GOT3 (cell line): ENCODE measurements at places on chromosomes 5 and 9.

DNA sequence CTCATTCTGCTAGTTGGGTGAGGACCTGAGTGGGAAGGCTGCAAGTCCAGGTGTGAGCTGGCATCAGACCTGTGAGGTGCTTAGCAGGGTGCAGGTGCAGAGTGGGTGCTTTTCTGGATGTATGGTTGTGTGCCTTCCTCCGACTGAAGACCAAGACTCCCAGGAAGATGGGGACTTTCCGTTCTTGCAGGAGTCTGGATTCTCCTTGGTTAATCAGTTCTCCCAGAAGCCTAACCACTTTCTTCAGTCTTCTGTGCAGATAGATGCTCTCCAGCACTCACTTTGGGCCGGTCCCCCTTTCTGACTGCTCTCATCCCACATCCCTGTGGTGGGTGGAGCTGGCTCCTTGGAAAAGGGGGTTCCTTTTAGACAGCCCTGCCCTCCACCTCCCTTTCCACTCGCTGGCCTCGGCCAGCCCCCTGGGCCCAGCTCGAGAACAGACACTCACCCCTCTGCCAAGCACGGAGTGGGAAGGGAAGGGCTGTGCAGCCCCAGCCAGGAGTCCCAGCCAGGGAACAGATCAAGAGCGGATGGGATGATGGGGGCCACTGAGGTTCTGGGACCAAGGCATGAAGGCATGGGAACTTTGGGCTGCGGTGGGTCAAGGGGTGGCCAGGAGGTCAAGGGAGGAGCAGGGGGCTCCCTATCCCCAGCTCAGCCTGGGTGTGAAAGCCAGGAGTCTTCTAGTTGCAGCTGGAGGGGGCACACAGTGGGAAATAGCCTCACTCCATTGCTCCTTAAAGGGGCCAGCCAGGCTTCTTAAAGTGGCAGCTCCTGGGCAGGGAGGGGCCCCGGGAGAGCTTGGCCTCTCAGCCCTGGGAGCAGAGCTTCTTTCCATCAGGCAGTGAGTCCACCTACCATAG, 62.4 kb downstream of the FGF18 start:
- no peak for DNase-seq

DNA sequence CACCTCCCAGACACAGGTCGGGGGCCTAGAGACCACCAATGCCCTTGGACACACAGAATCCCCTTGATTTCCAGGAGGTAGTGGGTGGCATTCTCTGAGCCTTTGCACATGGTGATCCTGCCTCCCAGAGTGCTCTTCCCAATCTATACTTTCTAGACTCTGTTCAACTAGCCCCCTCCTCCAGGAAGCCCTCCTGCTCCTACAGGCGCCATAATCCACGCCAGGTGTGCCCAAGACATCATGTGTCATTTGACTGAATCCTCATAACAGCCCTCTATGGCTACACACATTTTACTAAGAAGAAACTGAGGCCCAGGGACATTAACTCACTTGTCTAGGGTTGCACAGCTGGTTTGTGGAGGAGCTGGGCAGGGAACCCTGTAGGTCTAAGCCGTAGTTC, 7.1 kb downstream of the BBLN start:
- no peak for DNase-seq

DNA sequence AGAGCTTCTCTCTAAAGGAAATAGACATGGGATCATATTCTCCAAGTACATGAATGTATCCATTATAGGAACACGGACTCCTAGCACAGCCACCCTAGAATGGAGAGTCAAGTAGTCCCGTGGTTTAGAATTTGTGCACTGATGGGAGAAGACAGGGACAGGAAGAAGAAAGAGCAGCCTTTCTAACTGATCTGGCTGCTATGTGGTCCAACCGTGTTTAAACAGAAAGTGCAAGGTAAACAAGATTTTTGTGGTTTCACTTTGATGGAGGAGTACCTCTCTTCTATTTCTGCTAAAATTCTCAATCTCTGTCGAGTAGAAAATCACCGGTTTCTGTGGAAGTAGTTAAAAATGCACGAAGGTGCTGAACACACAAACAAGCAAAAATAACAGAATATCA, 171.3 kb downstream of the ST8SIA4 start:
- DNase-seq, result no peak

DNA sequence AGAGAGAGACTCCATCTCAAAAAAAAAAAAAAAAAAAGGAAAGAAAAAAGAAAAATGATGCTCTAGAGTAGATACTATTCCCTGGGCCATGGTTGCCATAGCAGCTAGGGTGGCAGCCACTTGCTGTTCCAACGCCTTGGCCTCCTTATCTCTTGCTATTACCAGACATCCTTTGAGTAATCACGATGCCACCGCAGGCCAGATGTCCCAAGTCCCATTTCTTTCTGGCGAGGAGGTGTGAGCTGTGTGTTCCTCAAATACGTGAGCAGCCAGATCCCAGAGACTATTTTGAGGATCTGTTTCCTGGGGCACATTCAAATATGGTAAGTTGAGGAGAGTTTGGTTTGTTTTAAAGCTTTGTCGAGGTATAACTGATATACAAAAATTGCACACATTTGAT, 23.4 kb upstream of the GFPT2 start:
- no peak for DNase-seq

- no peak for DNase-seq
These were observed 23.3 kb downstream of the FST start for GRCh38 chr5:53503562-53504218.

DNA sequence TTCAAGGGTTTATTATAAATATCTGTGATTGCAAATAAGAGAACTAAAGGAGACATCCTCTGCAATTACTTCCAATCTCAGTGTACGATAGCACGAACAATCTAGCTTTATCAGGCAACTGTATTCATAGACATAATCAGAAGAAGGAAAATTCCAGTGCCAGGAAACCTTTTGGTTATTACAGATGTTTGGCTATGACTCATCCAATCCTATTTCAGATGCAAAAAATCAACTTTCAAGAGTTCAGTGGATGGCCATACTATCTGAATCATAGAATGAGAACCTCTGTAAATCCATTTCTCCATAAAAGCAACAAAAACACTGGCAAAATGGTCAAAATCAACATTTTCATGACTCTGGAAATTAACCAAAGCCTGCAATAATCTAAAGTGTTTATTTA, 37.9 kb downstream of the GAS1 start:
- DNase-seq, result no peak

DNA sequence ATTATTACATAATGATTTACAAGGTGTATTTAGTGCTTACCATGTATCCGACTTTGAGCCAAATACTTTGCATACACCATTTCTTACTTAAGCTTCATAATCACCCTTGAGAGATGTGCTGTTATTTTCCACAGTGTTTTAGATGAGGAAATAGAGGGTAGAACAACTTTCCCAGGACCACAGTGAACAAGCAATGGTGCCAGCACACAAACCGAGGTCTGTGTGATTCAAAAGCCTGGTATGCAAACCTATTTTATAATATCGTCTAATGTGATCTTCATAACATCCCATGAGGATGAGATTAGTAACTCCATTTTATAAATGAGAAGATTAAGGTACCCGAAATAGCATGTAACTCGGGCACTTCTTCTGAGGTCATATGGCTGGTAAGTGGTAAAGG, 294.7 kb downstream of the NSG2 start:
- no peak for DNase-seq

GRCh38 chr9:91930475-91930874, 19.6 kb downstream of the ROR2 start:
- no peak for DNase-seq

GRCh38 chr5:172417983-172418630, 36.2 kb downstream of the SH3PXD2B start:
- DNase-seq, result peak; percentile 84

DNA sequence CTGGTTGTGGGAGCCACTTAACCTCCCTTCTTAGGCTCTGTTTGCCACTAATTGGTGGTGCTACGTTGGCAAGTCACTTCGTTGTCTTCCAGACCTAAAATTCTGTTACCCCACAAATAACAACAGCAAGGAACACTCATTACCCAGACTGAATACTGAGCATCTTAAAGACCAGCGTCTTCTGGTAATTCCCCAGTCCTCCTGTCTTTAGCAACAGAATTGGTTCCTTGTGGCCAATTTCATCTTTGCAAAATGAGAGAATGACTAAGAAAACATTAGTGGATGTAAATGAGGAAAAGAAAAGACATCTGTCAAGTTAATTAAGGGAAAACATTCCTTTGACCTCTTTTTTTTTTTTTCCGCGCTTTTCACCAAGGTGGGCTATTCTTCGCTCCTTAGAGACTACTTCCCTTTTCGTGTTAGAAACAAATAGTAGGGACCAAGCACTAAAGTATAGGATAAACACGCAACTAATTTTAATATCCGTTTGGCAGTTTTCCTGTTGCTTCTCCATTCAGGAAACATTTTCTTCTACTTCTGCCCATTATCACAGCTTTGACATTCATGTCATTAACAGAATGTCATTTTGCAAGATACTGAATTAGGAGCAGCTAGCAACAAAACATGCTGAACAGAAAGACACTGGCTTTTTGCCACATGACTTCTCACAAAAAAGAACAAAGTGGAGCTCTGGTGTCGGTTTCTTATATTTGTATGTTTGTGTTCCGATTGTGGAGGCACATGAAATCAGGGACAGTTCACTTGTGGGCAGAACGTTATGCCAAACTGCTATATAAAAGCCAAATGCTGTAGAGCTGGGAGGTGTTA, 154.2 kb downstream of the CD180 start:
- DNase-seq, result no peak

DNA sequence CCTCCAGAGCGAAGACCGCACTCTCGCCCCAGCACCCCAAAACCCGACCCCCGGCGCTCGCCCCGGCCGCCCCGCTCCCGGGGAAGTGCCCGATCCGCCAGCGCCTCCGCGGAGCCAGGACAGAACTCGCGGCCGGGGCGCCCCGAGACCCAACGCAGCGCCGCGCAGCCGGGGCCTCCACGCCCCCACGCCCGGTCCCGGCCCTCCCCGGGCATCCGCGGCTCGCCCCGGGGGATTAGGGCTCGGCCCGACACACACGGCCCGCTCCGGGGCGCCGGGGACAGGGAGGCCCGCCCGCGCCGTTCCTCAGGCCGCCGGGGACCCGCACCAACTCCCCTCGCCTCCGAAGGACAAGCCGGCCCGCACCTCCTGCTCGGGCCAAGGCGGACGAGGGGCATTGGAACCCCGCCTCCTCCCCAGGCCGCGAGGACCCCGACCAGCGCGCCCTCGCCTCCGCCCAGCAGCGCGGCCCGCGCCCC, 544 bp downstream of the FNBP1 start:
- DNase-seq, result no peak

GRCh38 chr9:77769246-77769645, 121.1 kb upstream of the GNA14 start:
- DNase-seq, result no peak

- no peak for DNase-seq
These were observed 701.3 kb upstream of the ACO1 start for GRCh38 chr9:31683116-31683515.

DNA sequence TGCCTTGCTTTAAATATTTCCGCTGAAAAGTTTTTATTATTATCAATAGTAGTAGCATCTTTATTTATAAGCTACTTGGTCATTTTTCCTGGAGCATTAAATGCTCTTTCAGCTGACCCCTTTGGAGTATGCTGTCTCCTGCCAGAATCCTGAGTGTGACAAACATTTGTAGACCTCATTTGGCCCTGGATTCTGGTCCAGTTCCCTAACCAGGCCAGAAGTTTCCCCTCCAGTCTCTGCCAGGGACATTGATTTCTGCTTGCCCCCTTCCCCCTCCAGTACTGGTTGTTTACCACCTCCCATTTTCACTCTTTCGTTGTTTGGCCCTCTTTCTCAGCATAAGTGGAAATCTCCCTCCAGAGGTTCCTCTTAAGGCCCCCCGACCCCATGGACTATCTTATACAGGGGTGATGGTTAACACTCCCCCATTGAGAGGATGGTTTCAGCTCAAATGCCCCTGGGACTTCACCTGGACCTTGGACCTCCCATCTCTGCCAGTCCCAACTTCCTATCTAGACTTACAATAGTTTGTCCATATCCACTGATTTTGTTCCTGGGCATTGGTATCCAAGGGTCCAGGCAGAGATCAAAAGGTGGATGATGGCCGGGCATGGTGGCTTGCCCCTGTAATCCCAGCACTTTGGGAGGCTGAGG, 24.6 kb upstream of the COL27A1 start:
- DNase-seq, result no peak

GRCh38 chr5:18984559-18985080, 1003.4 kb downstream of the CDH18 start:
- DNase-seq, result no peak

DNA sequence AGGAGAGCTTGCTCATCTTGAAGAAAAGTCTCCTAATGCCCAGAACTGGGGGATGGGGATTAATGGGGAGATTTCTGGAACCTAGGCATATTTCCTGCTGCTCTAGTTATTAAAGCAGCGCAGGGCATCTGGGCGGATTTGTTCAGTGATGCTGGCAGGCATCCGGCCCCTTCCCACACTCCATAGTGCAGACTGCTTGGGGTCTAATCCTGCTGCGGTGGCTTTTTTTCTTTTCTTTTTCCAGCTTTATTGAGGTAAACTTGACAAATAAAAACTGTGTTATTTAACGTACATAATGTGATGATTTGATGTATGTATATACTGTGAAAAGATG, 30.7 kb downstream of the PPARGC1B start:
- DNase-seq, result no peak

- DNase-seq, result no peak
These were observed 277.0 kb downstream of the DIRAS2 start for GRCh38 chr9:90365666-90366065.
